ENCODE measurements at places on chromosomes 4 and X.

DNA sequence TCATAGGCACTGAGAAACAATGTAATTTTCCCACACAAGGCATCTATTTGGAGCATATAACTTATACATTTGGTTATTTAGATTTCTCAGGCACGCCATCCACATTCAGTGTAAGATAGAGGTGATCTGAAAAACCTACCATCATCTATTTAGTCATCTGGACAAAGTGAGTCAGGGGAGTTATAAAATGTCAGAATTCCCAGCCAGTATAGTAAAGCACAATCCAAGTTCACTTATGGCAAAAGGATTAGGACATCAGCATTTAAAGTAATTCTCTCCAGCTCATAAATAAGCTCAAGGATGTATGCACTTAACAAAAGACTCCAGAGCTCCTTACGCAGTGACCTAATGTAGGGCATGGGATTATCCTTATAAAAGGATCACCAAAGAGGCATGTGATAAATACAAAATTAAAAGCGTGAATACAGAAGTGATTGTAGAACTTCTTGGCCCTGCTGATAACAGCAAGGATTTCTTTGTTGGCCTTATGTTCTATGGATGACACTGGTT, 65.3 kb upstream of the DCLK2 start:
- DNase-seq, result no peak

DNA sequence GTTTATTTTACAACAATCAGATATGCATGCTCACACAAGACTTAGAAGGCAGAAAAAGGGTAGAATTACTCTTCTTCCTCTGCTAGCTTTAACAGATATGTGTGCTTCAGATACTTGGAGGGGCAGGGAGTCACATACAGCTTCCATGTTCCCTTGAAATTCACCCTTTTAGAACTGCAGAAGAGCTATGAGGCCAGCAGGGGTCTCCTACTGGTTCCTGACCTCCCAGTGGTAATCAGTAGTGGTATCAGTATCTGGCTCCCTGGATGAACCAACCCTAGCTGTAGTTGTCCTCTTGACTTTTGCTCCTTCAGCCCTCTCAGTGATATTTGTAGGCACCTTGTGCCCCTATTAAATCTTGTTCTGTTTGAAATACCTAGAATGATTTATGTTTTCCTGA, 81.5 kb downstream of the RCHY1 start:
- DNase-seq, result peak; percentile 25

DNA sequence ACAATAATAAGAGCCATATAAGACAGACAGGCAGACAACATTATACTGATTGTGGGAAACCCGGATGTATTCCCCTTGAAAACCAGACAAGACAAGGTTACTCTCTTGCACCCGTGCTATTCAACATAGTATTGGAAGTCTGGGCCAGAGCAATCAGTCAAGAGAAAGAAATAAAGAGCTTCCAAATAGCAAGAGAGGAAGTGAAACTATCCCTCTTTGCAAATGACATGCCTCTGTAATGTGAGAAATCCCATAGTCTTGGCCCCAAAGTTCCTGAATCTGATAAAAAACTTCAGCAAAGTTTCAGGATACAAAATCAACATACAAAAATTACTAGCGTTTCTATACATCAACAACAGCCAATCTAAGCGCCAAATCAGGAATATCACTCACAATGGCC, 102.1 kb downstream of the DCAF12L2 start:
- no peak for DNase-seq

DNA sequence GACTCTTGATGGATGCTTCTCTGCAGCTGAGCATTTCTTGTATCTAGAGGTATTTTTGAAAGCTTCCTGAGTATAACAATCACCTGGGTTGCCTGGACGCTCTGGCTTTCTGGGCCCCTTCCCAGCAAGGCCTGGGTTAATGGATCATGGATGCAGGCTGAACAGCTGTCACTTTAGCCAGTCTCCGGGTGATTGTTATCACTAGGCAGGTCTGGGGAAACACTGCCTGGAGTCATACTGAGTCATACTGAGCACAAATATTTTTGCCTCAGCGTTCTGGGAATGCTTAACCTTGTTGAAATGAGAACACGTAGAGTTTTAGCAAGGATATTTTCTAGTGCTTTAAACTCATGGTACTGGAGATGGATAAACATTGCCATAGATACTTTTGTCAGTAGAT, 102.6 kb downstream of the PHEX start:
- no peak for DNase-seq

DNA sequence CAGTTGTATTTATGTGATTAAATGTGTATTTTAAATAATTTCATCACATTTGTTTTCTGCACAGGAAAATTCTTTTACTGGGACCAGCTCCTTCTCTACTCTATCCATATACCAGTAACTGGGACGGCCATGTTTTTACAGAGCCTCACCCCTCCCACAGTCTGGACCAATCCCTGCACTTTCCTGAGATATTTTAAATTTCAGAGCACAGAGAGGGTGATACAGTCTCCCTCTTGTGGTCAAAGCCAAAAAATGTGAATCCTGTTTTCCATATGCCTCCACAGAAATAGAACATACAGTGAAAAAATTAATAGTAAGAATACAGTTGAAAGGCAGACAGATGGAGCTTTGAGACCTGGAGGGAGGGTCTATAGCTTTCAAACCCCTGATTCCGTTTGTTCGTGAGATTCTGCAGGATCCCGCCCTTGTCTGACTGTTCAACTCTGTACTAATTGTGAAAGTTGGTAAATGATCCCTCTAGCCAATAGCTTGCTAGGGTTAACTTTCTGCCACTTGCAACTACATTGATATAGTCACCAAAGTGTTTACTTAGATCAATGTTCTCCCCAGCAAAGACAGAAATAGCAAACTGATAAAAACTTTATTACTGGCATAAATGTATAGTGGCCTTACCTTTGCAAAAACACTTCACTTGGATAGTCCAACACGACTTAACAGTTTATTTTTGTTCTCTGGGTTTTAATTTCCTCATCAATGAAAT, 172.2 kb downstream of the PPARGC1A start:
- peak; percentile 23 for DNase-seq

GRCh38 chrX:54530357-54530900, 410 bp downstream of the GNL3L start:
- peak; percentile 7 for DNase-seq

- DNase-seq, result no peak
Measured at GRCh38 chr4:127975121-127975770, 10.0 kb downstream of the ABHD18 start.
